ENCODE measurements at places on chromosomes 3 and 15.

DNA sequence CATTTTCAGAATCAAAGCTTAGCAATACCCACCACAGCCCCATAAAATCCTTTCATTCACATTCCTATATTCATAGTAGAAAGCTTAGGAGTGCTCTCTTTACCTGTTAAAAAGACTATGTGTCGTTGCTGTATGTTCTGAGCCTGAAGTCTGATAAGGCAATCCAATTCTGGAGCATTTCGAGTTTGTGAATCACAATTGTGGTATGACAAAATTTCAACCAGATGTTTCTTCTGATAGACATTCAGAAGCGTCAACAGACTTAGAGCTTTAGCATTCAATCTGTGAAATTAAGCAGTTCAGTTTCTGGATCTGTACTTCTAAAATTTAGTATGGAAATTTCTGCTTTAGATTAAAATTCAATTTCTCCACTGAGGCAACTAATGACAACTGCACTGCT lies 58.3 kb downstream of the TASOR start:
- DNase-seq = no peak

- no peak for DNase-seq
Observed at GRCh38 chr3:99620976-99621375, 17.4 kb upstream of the COL8A1 start.

- DNase-seq = no peak
Observed at GRCh38 chr15:36373550-36373949, 205.9 kb upstream of the CDIN1 start.

GRCh38 chr3:37249717-37250116 lies 75.3 kb upstream of the LRRFIP2 start:
- no peak for DNase-seq

- DNase-seq = no peak
Observed at GRCh38 chr15:67433495-67434099, 87.3 kb upstream of the C15orf61 start.

- no peak for DNase-seq
Observed at GRCh38 chr3:191047930-191048329, 151.1 kb upstream of the OSTN start.

Data from stimulated activated CD4-positive, alpha-beta T cell treated with anti-CD3 and anti-CD28 coated beads, Interleukin-4, amount 100 ng/mL, for 4 hours (primary cell).